ENCODE measurements at places on chromosomes 12 and 14. TPM values are rescaled to one million over a fixed set of nuclear protein-coding genes. Genes with fewer than 3 reads are reported as not detected.

DNA sequence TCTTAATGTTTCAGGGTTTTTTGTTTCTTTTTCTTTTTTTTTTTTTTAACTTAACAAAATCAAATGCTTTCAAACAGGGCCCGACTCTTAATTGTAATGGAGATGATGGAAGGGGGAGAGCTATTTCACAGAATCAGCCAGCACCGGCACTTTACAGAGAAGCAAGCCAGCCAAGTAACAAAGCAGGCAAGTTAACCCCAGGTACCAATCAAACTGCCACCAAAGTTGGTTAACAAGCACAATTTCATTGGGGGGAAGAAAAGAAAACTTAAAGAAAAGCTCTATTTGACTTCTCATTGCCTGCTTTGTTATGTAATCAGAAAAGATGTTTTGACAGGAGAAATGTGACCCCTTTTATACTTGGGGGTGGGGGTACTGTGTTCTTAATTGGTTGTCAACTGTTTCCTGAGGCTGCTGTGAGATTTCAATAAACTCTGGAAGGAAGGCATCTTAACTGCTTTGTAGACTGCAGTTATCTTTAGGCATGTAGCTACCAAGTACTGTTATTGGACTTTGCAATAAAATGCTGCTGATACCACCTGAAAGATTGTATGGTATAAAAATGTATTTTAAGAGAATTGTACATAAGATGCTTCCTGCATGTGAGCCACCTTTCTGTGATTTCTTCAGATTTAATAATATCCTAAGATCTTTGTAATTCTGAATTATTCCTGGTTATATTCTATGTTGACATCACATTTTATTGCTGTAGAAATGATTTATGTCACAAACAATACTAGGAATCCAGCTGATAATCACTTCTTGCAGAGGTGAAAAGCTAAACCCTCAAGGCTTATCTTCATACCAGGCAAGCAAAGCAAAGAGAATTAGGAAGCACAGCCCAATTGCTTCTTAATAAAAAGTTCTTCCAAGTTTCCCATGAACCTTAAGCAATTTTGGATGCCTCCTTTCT is 26.9 kb downstream of the MAPKAPK5 start:
- no peak for DNase-seq

- DNase-seq = no peak
These were observed 44.0 kb downstream of the TRAFD1 start for GRCh38 chr12:112169161-112169872.

DNA sequence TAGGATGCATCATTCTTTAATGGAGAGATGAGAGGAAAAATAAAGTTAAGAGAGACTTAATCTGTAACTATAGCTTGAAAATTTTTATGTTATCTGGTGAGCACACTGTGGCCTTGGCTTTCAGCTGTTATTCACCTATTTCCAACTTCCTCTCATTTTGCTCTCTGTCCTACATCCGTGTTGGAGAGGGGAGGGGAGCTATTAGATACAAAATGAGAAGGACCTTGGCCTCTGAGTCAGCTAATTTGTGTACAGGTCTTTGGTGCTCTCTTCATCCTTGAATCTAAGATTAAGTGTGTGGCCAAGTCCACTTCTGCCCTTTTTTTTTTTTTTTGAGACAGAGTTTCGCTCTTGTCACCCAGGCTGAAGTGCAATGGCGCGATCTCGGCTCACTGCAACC is 887 bp upstream of the APOBEC1 start:
- no peak for DNase-seq

GRCh38 chr14:54669721-54670561 is 103.0 kb downstream of the SAMD4A start:
- DNase-seq = peak; percentile 80

DNA sequence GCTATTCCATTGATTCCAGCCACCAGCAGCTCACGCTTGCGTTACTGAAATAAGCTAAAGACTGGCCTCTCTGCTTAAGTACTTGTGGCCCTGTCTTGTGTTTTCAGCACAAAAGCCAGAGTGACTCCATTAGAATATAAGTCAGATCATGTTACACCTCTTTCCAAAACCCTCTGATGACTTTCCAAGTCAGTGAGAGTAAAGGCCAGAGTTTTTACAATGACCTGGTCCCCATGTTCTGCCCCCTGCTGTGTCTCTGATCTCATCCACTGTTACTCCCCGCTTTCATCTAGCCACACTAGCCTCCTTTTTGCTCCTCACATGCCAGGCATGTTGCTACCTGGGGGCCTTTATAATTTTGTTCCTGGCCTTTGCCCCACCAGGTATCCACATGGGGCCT is 6.9 kb upstream of the CKAP4 start:
- no peak for DNase-seq

DNA sequence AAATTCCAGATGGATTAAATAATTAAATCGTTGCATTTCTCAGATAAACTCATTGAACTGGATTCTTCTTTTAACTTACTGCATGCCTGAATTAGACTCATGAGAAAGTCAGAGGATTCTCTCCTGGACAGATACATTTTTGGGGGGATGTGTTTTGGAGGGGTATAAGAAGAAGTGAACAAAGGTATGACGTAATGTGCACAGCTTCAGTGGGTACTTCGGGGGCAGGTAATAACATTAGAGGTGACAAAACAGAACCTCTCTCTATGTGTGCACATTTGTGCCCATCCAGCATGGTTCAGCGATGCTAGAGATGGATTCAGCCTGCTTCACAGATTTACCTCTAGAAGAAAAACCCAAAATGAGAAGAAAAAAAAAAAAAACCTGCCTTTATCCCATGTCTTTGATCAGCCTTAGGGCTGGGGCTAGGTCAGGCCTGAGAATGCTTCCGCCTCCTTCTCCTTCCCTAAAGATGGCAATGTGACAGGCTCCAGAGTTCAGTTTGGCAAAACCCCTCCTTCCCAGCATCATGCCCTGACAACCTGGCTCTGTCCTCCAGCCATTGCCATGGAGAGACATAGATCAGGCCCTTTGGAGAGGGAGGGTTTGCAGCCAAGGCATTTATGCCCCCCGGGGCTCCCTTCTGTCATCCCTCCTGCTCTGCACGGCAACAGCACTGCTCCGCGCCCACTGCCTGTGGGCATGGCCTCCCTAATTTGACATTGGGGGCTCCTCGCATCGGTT is 166.7 kb downstream of the KCNA5 start:
- no peak for DNase-seq

- no peak for DNase-seq
These were observed 18.9 kb upstream of the PPFIBP1 start for GRCh38 chr12:27505109-27505508.

KRR1 gene
- 40.2 TPM for total RNA-seq

FGF6 gene
- total RNA-seq = not detected

- no peak for DNase-seq
These were observed 523.7 kb upstream of the FOXG1 start for GRCh38 chr14:28242895-28243294.

GRCh38 chr12:111353603-111354295 is 15.1 kb downstream of the PHETA1 start:
- no peak for DNase-seq

DNA sequence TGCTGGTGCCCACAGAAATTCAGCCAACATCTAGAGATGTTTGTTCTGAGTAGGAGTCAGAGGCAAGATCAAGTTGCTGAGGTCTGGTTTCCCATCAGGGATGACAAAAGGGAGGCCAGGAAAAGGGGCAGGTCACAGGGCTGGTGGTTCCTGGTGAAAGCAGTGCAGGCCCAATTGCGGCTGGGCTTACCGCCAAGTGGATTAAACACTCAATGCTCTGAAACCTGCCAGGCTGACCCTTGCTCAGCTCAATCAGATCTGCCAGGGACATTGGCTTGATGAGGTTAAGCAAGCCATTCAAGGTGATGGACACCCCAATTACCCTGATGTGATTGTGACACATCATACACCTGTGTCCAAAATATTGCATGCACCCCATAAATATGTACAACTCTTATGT is 5.5 kb upstream of the OAS1 start:
- peak; percentile 61 for DNase-seq

DNA sequence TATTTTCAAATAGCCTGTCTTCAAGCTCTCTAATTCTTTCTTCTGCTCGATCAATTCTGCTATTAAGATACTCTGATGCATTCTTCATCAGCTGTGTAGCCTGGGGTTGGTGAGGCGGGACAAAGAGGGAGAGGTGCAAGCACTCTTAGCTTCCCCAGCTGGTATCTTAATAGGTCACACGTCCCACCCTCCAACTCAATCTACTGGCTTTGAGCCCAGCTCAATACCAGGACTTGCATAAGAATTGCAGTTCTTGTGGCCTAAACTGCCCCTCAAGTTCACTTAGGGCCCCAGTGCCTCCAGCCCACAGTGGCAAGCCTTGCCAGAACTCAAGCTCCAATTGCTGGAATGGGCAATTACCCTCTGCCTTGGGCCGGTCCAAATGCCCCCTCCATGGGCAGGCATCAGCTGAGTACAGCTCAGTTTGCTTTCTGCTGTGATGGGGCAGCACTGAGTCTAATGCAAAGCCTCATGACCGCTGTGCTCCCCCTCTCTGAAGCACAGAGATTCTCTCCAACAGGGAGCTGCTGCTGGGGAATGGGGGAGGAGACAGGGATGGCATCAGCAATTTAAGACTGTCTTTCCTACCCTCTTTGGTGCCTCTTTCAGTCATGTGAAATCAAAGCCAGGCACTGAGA is 5.6 kb upstream of the SPATA7 start:
- no peak for DNase-seq

- no peak for DNase-seq
These were observed 154.9 kb downstream of the MED13L start for GRCh38 chr12:116122628-116123027.

KRT82 gene
- total RNA-seq = not detected

WIF1 gene
- total RNA-seq = 0.23 TPM

- DNase-seq = no peak
These were observed 21.2 kb downstream of the TAS2R50 start for GRCh38 chr12:10965476-10965875.

DNA sequence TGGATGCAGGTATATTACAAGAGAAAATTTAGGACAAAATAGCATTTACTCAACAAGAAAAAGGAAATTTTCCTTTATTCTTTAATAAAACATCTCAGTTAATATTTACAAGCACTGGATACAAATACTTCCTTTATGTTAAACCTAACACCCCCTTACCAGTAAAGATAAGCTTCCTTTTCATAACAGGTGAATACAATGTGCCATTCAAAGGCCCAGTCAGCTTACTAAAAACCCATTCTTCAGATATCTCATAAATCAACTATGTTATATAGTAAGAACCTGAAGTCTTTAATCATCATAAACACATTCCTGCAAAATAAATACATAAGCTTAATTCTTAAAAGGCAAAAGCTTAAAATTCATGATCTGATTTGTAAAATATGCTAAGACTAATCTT is 52.6 kb downstream of the LRP6 start:
- no peak for DNase-seq

- no peak for DNase-seq
These were observed 465.8 kb downstream of the CCER1 start for GRCh38 chr12:90489141-90489540.

DNA sequence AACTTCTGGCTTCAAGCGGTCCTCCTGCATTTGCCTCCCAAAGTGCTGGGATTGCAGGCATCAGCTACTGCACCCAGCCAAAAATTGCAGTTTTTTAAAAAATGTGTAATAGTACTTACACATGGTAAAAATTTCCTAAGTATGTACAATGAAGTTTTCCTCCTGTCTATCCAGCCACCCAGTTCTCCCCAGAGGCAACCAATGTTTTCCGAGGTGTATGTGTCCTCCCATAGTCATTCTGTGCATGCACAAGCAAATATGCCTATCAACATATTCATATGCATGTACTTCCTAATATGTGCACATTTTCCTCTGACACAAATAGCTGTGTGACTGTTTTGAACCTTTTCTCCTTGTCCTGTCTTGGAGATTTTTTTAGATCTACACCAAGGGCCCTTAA is 195.0 kb downstream of the SLC5A8 start:
- no peak for DNase-seq

KCNA5 gene
- total RNA-seq = not detected

DNA sequence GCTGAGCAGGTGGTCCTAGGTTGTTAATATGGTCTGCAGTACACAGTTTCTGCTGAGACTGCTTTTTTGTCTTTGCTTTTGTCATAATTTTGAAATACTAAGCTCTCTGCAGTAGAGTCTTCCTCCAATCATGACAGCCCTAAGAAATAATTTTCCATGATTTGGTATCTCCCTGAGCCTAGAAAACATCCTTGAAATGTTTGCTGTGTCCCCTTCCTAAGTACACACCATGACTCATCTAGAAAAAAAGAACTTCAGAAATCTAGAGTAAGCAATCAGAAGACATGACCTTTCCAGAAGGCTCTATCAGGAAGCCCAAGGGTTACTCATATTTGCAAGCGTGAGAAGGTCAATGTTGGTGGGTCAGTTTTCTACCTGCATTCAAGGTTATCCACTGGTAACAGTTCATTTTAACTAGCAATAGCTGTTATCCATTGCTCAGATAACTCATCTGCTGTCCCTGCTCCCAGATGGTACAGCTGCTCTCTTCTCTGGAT is 16.4 kb downstream of the DAD1 start:
- DNase-seq = no peak

GRCh38 chr14:95025941-95026340 is 131.4 kb downstream of the DICER1 start:
- DNase-seq = no peak

SERPINA3 gene
- total RNA-seq = 0.57 TPM

DNA sequence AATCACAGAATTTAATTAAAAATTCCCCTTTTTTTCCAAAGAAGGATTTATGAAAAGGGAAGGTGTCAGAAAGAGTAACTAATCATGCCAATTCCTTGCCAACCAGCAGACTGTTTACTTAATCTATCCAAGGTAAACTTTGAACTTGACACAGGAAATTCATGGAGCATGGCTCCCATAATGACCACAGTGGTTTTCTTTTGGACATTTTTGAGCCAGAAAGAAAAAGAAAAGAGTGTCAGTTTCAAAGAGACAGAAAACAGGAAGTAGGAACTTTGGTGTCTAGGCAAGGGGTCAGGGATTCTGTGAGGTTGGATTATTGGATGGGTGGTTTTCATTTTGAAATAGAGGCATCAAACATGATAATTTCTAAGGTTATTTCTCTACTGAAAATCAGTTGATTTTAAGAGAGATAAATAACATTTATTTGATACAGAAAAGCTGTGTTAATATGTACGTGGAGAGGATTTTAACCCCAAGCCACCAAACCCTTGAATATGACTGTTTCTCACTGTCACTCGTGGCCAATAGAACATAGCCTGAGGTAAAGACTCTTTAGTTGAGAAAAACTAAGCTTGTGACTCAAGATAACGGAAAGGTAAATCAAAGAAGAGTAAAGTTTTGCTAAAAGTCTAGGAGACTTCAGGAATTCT is 196.1 kb downstream of the TTC6 start:
- DNase-seq = no peak

TAS2R7 gene
- not detected for total RNA-seq

DNA sequence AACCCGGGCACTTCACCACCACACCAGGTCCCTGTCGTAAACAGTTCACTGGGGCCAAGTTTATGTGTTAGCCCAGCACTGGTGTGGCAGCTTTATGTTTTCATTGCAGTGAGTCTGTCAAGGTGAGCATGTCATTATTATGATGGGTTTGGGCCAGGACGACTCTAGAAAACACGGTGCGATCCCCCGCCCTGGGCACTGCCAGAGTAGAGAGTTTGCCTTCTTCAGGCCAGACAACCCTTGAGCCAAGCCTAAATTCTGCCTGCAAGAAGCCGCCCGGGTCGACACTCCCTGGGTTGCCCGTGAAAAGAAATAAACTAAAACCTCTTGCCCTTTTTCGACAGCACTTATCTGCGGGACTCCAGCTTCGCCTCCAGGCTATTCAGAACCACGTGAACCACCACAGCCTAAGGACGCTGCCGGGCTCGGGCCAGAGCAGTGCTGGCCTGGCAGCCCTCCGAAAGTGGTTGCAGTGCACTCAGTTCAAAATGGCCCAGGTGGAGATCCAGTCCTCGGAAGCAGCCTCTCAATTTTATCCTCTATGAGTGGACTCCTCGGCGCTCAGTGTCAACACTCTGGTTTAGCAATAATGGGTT is 81.8 kb downstream of the PRIMA1 start:
- DNase-seq = no peak
